ENCODE measurements at places on chromosomes 11 and 22.

GRCh38 chr11:10107497-10107896 is 186.5 kb downstream of the SBF2 start:
- DNase-seq: no peak

DNA sequence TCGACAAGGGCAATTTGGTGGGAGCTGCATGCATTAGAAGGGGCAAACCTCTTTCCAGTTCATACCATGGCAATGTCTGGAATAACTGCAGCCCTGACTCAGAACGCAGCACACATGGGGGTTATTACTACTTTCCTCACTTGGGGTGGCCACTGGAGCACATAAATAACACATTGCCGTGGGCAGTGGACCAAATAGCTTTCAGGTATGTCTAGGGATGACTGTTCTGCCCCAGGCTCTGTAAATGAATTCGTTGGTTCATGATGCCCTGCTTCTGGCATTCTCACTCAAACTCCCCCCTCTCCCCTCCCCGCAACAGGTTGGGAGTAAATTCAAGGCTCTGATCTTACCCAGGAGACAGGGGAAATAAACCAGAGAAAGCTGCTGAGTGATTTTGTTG is 238.0 kb upstream of the PLET1 start:
- no peak for DNase-seq

DNA sequence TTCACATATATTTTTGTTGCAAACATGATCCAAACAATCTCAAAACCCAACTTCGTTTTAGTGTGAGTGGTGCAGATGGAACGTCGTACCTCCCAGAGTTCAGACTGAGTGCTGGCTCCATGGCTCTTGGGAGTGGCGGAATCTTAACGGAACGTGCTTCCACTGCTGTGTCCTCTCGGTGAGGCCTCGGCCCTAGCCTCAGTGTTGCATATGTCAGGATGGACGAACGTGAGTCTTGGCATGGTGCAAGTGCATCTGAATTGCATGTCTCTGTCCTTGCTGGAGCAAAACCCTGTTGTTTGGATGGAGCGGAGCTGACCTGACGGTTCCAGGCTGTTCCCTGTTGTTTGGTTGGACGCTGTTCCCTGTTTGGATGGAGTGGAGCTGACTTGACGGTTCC is 306.8 kb downstream of the TBC1D22A start:
- no peak for DNase-seq

DNA sequence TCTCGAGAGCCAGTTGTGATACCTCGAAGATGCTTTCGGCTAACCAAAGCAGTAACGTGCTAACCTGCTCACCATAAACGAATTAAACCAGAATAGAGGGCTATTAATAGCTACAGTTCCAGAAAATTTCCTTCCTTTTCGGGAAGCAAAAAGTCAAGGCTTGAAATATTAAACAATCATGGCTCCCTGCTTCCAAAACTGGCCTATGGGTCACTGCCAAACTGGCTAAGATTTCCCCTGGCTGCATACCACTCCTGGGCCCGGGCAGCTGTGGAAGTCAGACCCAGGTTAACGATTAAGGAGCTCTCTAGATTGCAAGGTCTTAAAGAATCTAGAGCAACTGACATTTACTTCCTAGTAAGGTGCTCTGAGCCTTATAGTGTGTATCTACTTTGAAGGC is 1.7 kb downstream of the AMOTL1 start:
- DNase-seq: no peak

- DNase-seq: no peak
These were observed at the start of gene NPTXR for GRCh38 chr22:38843657-38844314. TSS of gene NPTXR (minus strand) at chr22:38844028.

- no peak for DNase-seq
These were observed 39.3 kb upstream of the SPON1 start for GRCh38 chr11:13923182-13923581.

- no peak for DNase-seq
These were observed 346.6 kb downstream of the AASDHPPT start for GRCh38 chr11:106424111-106424510.

- no peak for DNase-seq
These were observed 25.7 kb downstream of the TSPAN4 start for GRCh38 chr11:868394-868793.

GRCh38 chr22:27798511-27799014 is 3.0 kb downstream of the MN1 start:
- no peak for DNase-seq

GRCh38 chr11:17798716-17799115 is 64.1 kb downstream of the KCNC1 start:
- no peak for DNase-seq

- DNase-seq: no peak
These were observed 13.9 kb downstream of the CRTAM start for GRCh38 chr11:122852074-122852795.

DNA sequence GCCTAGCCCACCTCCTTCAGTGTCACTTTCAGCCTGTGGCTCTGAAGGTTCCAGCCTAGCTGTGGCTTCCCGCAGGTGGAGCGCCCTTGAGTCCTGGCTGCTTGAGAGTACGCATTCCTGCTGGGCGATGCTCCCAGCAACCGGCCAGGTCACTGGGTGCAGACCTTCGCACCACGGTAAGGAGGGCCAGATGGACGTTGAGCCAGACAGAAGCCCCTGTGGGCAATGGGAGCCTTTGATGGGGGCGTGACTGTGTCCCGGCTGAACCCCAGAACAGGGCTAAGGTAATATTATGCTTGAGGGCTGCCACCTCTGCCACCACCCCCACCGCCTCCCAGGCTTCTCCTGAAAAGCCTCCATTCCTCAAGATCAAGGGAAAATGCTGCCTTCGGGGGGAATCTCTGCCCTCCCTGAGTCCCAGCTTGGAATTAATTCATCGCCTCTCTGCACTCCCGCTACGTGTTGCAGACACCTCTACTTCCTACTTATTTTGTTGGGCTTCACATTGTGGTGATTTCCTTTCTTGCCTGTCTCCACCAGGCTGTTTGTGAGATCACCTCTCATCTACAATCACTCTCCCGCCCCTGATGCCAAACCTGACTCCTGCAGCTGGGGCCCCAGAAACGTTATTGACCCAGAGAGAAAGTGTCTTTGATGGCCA is 144.9 kb upstream of the NECTIN1 start:
- DNase-seq: no peak

GRCh38 chr11:56990702-56991101 is 2.0 kb downstream of the OR5AK2 start:
- DNase-seq: no peak

- no peak for DNase-seq
These were observed 13.2 kb downstream of the MPZL3 start for GRCh38 chr11:118238929-118239328.

Data from pulmonary artery endothelial cell (primary cell).